Central memory CD4-positive, alpha-beta T cell (primary cell): ENCODE measurements at places on chromosomes 2 and 18.

DNA sequence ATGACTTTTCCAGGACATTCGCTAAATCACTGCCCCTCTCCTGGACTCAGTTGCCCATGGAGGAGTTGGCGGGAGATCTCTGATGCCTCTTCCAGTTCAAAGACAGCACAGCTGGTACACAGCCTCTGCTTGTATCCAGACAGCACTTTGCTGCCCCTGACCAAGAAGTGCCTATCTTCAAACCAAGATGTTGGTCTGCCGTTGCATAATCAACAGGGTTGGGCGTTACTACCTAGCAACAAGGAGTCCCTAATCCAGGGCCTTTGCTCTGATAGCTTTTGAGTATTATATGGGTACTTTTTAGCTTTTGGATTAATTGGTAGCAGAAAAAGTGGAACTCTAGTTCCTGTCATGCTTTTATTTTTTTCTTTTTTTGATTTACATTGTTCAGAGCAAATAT is 166.6 kb downstream of the FAM210A start:
- no peak for DNase-seq

DNA sequence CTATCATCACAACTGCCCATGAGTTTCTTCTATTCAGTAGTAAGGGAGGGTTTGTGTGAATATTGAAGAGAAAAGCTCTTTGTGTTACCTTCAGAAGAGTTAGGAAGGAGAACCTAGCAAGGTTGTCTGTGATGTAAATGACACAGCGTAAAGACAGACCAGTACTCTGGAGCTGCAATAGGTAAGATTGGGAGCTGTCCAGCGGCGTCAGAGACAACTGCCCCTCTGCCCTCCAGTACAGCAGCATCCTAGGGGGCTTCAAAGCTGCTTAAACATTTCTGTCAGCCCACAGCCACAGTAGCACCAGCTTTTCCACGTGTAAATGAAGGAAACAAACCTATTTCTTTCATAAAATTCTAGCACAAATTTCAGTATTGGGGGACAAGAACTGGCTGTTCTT is 34.5 kb downstream of the NYAP2 start:
- no peak for DNase-seq

DNA sequence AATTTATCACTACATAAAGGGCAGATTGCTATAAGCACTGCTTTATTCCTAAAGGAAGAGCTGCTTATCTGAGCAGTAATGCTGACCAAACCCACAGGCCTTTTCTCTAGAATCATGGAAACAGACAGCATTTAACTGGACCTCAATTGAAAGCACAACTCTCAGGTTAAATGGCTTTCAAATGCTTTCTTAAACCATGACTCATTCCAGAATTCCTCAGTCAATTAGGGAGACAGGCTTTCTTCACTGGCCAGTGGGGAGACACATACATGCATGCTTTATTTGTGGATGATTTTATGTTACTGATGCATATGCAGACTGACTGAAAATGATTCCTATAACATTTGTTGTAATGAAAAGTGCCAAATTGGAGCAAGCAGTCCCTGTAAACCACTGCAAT is 114.6 kb downstream of the ACVR1 start:
- no peak for DNase-seq

- DNase-seq: no peak
Measured at GRCh38 chr18:36490897-36491296, 193.4 kb downstream of the FHOD3 start.

DNA sequence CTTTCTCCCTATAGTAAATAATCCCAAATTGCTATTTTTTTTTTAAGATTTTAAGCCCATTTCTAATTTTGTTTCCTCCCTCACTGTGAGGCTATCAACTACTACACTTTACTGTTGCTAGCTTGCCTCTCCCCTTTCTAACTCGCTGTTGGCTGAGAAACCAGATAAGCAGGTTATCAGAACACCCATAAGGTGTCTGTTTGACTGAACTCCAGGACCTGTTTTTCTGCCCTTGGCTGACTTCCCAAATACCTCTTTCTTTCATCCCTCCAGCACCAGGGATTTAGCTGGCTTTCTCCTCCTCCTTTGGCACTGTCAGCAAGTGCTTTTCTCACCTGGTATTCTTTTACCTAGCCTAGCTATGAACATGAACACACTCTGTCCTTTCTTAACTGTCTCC is 11.1 kb downstream of the TRAK2 start:
- no peak for DNase-seq

- no peak for DNase-seq
Measured at GRCh38 chr2:46260305-46260704, 36.9 kb upstream of the EPAS1 start.

GRCh38 chr2:173298536-173299097 is 56.1 kb upstream of the CDCA7 start:
- DNase-seq: no peak

DNA sequence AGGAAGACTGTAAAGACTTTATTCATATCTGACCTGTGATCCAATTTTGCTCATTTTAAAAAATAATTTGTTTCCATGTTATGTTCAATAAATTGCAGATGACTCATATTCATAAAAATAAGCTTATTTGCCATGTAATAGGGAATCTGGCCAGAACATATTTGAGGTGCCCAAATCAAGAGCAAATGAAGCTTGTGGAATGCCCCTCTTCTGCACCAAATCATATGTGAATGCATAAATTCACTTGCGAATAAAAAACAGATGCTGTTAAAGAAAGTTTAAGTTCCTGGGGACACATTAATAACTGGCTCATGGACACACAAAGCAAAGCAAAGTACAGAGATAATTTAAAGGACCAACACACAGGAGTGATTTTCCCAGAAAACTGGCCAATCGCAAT is 279.0 kb upstream of the CDH2 start:
- no peak for DNase-seq

GRCh38 chr2:174750923-174751441 is 13.3 kb downstream of the CHRNA1 start:
- DNase-seq: peak; percentile 66

GRCh38 chr18:58361212-58361611 is 267.7 kb downstream of the ALPK2 start:
- no peak for DNase-seq

DNA sequence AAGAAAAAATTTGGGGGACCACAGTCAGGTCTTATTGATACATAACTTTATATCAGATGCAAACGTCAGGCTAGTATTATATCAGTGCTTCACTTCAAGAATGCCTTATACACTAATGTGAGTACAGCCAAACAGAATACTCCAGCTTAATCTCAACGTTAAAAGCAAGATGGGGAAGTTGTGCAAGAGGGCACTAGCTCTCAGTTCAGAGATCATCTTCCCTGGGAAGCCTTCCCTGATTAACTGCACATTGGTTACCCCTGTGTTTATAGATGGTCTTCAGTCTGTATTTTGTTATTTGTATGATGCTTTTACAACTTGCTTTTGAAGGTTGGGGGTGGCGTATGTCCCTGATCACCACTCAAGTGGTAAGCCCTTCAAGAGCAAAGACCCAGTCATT is 11.4 kb downstream of the EPAS1 start:
- DNase-seq: no peak

GRCh38 chr18:60549338-60549960 is 176.9 kb upstream of the MC4R start:
- peak; percentile 5 for DNase-seq

GRCh38 chr18:51865538-51865937 is 474.5 kb upstream of the DCC start:
- DNase-seq: no peak

GRCh38 chr2:177573120-177573519 is 180.5 kb downstream of the AGPS start:
- DNase-seq: no peak

- no peak for DNase-seq
Measured at GRCh38 chr18:34847408-34847807, 137.3 kb downstream of the DTNA start.

DNA sequence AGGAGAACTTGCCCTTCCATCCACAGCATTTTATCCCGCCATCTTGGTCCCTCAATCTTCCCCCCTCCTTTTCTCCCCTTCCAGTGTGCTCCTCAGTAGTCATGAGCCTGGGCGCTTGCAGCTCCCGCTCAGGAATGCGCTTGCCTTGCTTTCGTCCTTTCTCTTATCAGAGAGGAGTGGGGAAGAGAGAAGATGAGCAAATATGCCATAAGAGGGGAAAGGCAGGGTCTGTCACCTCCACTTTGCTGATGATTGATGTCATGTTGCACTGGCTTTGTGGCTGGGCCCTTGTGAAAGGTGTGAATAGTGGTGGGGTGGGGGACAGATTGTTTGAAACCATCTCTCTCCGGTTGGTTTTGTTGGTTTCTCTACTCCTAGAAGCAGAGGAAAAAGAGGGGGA is 569.3 kb downstream of the TNS1 start:
- DNase-seq: no peak

DNA sequence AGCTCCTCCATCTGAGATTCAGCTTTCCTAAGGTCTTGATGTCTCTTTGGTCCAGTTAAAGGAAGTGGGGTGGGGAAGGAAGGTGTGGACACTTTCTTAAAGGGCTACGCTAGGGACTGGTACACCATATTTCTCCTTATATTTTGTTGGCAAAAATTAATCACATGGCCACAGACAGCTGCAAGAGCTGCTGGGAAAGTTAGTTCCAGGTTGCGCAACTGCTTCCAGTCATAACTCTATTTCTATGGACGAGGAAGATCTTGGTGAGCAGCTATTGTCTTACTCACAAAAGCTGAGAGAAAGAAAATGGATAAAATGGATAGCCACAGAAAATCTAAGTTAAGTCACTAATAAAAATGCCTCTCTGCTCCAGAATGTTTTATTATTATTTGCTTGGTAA is 60.7 kb upstream of the PPM1B start:
- DNase-seq: no peak

GRCh38 chr2:144379851-144380311 is 140.0 kb downstream of the ZEB2 start:
- DNase-seq: no peak

- DNase-seq: no peak
Measured at GRCh38 chr2:234478121-234478858, 18.6 kb downstream of the ARL4C start.

GRCh38 chr2:70651727-70652126 is 98.1 kb upstream of the TGFA start:
- no peak for DNase-seq

DNA sequence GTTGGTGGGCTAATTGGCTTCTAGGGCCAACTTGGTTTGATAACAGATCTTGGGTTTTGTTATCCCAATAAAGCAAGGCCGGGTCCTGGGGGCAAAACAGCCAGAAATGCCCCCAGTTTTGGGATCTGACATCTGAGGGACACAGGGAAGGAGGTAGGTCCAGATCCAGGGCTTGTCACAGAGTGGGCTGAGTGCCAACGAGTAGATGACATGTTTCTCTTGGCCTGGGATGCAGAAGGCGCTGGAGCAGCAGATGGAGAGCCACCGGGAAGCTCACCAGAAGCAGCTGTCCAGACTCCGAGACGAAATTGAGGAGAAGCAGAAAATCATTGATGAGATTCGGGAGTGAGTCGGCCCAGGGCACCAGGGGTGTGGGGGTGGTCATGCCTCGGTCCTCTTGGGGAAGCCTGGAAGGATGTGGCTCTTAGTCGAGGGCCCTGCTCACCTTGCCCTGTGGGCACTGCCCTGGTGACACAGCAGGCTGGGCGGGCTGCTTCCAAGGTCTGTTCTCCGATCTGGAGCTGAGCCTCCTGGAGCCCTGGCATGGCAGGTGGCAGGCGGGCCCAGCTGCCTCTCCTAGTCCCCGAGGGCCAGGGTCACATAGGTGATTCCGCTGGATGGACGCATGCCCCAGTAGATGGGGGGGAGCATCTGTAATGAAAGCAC is 40.2 kb upstream of the LYPD6B start:
- DNase-seq: no peak

GRCh38 chr18:31243740-31244512 is 74.0 kb upstream of the DSG1 start:
- no peak for DNase-seq

DNA sequence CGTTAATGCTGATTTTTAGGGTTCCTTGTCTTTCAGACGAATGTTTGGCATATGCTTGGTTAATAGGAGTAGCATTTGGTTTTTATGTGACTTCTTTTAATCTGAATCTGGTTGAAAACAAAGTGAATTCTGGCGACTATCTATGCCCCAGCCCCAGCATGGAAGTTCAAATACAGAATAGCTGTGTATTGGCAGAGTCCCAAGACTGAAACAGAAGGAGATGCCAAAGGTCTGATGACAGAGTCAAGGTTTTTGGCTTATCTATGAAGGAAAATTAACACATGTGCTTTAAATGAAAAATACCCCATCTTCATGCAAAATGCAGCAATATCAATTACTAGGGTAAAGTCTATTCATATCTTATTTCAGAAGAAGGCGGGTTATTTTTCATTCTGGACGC is 734.8 kb upstream of the NXPH2 start:
- DNase-seq: no peak

GRCh38 chr18:21129566-21130216 is 18.1 kb upstream of the ROCK1 start:
- DNase-seq: no peak

DNA sequence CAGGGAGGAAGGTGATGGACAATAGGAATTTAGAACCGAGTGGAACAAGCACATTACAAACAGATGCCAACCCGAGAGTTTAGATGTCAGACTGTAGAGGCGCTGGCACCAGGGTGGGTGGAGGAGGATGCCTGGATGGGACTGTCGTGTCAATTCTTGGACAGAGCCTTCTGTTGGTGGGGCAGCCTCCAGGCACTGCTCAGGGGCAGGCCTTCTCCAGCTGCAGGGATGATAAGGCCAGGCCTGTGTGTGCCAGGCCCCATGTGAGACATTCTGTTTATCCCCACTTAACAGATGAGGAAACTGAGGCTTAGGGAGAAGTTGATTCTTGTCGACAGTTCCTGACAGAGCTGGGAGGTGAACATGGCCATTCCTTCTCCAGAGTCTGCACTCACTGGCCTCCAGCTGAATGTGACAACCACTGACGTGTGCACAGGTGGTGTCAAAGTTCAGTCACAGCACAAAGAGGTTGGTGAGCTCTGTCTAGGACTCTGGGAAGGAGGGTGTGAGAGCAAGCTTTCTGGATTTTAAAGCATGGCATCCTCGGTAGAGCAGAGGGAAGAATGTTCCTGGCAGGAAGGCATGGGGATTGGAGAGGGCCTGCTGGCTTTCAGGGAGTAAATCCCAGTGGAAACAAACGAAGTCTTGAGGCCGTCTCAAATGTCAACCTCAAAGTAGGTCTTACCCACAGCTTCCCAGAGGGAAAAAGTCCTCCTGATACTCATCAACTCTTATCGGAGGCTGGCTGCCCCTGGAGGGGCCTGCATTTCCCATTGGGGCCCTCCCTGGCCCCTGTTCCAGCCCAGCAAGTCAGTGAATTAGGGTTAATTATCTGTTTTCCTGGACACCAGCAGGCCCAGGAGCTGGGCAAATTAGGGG is 52.4 kb downstream of the GLI2 start:
- DNase-seq: no peak

DNA sequence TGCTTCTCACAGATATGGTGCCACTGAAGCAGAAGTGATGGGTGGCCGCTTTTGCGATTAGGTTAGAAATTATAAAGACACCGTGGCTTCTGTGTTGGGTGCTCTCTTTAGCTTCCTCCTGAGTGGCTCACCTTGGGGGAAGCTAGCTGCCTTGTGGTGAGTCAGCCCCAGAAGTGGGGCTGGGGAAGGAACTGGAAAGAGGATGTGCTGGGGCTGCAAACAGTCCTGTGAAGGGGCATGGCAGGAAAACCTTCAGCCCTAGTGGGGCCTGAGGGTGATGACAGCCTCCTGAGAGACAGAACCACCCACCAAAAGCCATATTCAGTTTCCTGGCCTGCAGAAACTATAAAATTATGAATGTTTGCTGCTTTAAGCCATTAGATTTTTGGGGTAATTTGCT is 8.9 kb upstream of the ASB18 start:
- no peak for DNase-seq

GRCh38 chr2:178284613-178285286 is 90.4 kb downstream of the OSBPL6 start:
- DNase-seq: no peak

GRCh38 chr2:62587592-62587991 is 81.6 kb upstream of the TMEM17 start:
- no peak for DNase-seq
